ENCODE measurements at places on chromosomes 3 and 15. TPM values are rescaled to one million over a fixed set of nuclear protein-coding genes. Genes with fewer than 3 reads are reported as not detected.

DNA sequence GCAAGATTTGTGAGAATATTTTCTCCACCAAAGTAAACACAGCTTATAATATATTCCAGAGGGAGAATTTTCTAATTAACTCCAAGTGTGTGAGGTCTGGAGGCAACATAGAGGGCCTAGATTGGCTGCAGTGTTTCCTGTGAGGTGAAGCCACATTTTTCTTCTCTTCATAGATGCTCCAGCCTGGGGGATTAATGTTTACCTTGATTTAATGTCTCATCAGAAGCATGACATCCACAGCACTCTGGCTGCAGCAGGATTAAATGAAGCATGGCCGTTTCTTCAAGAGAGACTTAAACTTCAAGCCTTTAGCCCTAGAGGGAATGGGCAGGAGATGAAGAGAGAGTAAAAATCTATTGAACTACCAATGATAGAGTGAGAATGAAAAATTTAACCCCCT is 137.9 kb upstream of the ZBTB20 start:
- H3K36me3 ChIP-seq: no peaks in the 10 kb centered on the region
- H3K4me1 ChIP-seq: no peaks in the 10 kb centered on the region
- H3K27me3 ChIP-seq: no peaks in the 10 kb centered on the region
- no peak overlapping the region for H3K4me3 ChIP-seq

Gene DUT
- total RNA-seq: 29.3 TPM

DNA sequence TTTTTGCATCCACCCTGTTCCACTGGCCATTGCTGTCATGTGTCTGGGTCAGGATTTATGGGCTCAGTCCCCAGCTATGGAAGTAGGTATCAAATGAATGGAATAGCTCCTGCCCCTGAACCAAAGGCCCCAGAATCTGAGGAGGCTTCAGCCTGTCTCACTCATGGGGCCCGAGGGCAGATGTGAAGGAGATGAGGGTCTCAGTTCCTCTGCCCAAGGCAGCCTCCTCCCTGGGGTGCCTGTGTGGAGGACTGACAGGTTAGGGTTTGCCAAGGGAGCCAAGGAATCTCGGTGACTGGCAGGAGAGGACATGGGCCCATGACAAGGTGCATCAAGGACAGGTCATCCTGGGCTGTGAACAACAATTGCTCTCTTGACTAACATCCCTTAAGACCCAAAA is 70.4 kb downstream of the CPN2 start:
- no peak for DNase-seq
- H3K36me3 ChIP-seq: no peaks in the 10 kb centered on the region
- H3K27me3 ChIP-seq: no peaks in the 10 kb centered on the region

GRCh38 chr3:124793054-124793739 is 62.9 kb downstream of the UMPS start:
- H3K27ac ChIP-seq: no peak overlapping the region
- no peaks in the 10 kb centered on the region for H3K27me3 ChIP-seq
- no peak for DNase-seq
- H3K4me3 ChIP-seq: no peak overlapping the region

DNA sequence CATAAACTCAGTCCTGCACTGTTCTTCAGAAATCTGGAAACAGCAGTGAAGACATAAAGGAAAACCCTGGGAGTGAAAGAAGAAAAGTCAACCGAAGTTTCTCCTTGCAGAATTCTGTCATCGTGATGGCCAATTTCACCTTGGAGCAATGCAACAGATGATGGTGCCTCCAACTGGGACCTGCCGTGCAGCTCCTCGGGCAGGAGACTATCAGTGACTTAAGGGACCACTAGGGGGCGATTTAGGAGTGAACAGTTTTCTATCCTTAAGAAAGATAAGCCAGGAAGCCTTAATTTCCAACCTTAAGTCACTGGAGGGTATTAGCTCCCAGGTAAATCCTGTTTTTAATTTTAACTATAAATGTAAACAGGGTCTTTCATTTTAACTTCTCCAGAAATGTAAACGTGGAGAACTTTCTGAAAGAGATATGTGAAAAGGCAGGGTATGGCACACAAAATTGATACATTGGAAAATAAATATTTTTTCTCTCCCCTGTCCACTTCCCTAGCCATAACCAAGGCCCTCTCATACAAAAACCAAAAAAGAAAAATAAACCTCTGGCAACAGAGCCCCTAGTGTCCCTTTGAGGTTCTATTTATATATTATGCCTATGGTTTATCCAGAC is 116.3 kb downstream of the PDZRN3 start:
- peaks cover 3% of the 10 kb centered on the region for H3K4me1 ChIP-seq
- H3K27me3 ChIP-seq: no peaks in the 10 kb centered on the region
- DNase-seq: no peak
- no peaks in the 10 kb centered on the region for H3K36me3 ChIP-seq

Gene CSPG4
- 10.6 TPM for total RNA-seq

DNA sequence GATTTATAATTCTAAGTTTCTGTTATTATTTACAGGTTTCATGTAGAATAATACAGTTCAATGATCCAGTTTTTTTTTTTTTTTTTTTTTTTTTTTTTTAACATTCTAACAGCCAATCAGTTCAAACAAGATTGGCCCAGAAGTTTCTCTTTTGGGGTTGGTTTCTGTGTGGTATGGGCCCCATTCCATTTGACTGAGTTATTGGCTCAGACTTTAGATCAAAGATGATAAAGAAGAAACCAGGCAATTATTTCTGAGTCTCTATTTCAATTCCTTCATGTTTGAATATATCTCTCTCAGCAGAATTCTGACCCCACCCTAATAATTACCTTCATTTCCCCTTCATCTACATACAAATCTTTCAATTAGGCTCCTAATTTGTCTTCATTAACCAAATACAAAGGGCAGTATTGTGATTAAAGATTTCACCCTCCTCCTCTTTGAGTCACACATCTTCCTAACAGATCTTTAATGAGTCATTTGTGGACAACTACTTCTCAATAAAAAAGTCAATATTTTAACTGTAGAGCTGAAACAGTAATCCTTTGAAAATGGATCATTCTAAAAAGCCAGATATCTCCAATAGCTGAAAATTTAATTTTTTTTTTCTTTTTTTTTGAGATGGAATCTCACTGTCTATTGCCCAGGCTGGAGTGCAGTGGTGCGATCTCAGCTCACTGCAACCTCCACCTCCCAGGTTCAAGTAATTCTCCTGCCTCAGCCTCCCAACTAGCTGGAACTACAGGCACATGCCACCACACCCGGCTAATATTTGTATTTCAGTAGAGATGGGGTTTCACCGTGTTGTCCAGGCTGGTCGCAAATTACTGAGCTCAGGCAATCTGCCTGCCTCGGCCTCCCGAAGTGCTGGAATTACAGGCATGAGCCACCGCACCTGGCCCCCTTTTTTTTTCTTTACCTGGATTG is 878.8 kb downstream of the NAALADL2 start:
- H3K27ac ChIP-seq: no peak overlapping the region
- H3K4me1 ChIP-seq: no peaks in the 10 kb centered on the region

DNA sequence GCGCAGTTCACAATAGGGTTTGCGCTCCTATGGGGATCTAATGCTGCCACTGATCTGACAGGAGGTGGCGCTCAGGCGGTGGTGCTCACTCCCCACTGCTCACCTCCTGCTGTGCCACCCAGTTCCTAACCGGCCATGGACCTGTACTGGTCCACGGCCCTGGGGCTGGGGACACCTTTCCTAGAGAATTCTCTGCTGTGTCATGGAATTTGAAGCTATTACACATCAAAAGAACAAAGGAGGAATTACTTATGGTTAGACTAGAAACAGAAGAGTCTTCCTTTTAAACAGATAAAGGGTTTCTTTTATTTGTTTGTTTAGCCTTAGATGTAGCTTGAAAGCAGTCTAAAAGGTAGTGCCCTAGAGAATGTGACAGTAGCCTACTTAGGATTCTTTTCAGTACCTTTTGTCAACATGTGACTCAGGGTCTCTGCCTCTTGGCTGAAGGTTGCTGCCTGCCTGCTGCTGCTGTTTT is 50.3 kb downstream of the PAK2 start:
- H3K27me3 ChIP-seq: no peaks in the 10 kb centered on the region
- peaks cover 25% of the 10 kb centered on the region for H3K4me1 ChIP-seq
- H3K4me3 ChIP-seq: no peak overlapping the region
- H3K36me3 ChIP-seq: no peaks in the 10 kb centered on the region

DNA sequence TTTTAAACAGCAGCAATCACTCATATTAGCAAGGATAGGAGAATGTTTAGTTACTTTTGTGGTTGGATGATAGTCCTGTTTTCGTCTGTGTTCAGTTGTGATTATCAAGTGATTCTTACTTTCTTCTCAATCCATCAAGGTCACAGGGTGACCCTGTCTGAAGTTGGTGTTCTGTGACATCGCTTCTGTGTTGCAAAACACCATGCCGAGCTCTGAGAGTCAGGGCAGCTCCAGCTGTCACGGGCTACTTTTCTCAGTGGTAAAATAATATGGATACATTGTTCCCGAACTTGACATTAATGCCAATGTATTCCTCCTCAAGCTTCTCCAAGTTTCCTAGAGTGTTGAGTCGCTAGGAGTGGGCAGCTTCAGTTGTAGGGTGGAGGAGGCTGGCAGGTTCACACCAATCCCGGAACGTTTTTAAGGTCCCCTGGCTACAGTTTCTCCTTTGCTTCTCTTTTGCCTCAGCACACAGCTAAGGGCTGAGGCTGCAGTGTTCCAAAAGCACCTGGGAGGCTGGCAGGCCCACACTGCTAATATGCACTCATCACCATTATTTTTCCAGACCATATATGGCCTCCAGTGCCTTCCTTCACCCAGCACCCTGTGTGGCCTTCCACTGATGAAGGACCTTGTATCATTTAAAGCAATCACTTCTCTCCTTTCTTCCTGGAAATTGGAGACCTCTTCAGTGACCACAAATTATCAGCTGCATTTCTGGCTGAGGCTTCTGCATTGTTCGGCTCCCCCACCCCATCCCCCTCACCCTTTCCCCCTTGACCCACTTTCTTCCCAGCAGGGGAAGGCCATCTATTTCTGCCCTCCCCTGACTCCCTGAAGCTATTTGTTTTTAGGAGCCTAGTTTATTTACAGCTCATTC is 25.8 kb downstream of the COLQ start:
- H3K4me1 ChIP-seq: no peaks in the 10 kb centered on the region
- no peak for DNase-seq
- H3K4me3 ChIP-seq: no peak overlapping the region
- H3K36me3 ChIP-seq: no peaks in the 10 kb centered on the region
- no peak overlapping the region for H3K27ac ChIP-seq

Gene B3GALNT1
- 21.3 TPM for total RNA-seq

GRCh38 chr15:31605467-31605931 is 278.9 kb downstream of the KLF13 start:
- no peak overlapping the region for H3K27ac ChIP-seq
- H3K4me1 ChIP-seq: no peaks in the 10 kb centered on the region
- H3K36me3 ChIP-seq: no peaks in the 10 kb centered on the region
- H3K27me3 ChIP-seq: no peaks in the 10 kb centered on the region

Gene FANCI
- 7.5 TPM for total RNA-seq

Gene RPUSD2
- total RNA-seq: 3.2 TPM

GRCh38 chr15:80931191-80931590 is 58.4 kb downstream of the MESD start:
- H3K4me1 ChIP-seq: no peaks in the 10 kb centered on the region
- no peak overlapping the region for H3K27ac ChIP-seq
- H3K4me3 ChIP-seq: no peak overlapping the region
- no peak for DNase-seq
- no peaks in the 10 kb centered on the region for H3K27me3 ChIP-seq

Gene KBTBD13
- not detected for total RNA-seq

- H3K27ac ChIP-seq: no peak overlapping the region
- H3K36me3 ChIP-seq: no peaks in the 10 kb centered on the region
- DNase-seq: no peak
Measured at GRCh38 chr15:70643106-70643782, 120.1 kb downstream of the UACA start.

- no peak overlapping the region for H3K4me3 ChIP-seq
- H3K36me3 ChIP-seq: no peaks in the 10 kb centered on the region
- no peaks in the 10 kb centered on the region for H3K27me3 ChIP-seq
Measured at GRCh38 chr3:107184375-107184774, 192.9 kb upstream of the CCDC54 start.

DNA sequence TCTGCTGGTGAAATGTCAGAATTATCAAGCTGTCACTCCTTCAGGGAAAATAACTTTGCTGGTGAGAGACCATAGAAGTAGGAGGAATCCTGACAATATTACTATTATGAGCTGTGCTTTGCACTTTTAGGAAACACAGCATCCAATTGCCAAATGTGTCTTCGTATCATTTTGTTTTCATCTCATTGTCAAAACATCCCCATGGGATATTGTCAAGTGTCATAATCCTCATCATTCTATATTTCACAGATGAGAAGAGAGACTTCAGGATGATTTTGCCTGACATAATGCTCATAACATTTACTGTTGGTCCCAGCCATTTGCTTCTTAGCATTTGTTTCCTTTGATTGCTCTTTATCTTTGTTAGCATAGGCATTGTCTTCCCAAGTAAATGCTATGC is 120.5 kb upstream of the NUDT16 start:
- H3K27me3 ChIP-seq: no peaks in the 10 kb centered on the region
- no peak for DNase-seq
- H3K27ac ChIP-seq: no peak overlapping the region
- H3K36me3 ChIP-seq: no peaks in the 10 kb centered on the region
- H3K4me3 ChIP-seq: no peak overlapping the region
- no peaks in the 10 kb centered on the region for H3K4me1 ChIP-seq

DNA sequence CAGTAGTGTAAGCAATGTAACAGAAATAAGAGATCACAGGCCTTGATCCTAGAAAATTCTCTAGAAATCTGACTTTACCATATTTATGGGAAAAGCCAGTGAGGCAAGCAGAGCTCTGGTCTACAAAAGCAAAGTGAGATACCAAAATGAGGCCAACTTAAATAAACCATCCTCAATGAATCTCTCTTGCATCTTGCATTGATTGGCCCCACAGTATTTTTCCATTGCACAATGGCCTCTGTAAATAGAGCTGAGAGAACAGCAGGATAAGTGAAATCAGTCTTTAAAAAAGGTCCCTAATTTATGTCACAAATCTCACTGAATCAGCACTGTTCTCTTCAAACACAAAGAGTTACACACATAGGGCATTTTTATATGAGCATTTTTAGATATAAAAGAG is 8.9 kb downstream of the CFAP20DC start:
- no peak overlapping the region for H3K27ac ChIP-seq
- H3K4me1 ChIP-seq: no peaks in the 10 kb centered on the region
- DNase-seq: no peak
- H3K4me3 ChIP-seq: no peak overlapping the region

DNA sequence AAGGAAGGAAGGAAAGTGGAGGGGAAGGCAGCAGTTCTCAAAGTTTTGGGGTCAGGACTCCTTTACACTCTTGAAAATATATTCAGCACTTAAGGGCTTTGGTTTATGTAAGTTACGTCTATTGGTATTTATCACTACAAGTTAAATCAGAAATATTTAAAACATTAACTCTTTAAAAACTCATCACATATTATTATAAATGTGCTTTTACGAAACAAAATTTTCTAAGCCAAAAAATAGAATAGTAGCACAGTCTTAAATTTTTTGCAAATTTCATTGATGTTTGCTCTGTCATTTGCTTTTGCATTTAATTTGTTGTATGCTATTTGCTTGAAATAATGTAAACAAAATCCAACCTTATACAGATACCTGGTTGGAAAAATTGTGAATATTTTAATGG is 7.5 kb downstream of the UBE2Q2 start:
- H3K4me3 ChIP-seq: no peak overlapping the region
- no peak overlapping the region for H3K27ac ChIP-seq
- no peaks in the 10 kb centered on the region for H3K36me3 ChIP-seq
- H3K4me1 ChIP-seq: peaks cover 20% of the 10 kb centered on the region
- DNase-seq: no peak
